AG08396 (cell line): ENCODE measurements at places on chromosomes 12 and 14.
A peak's percentile ranks its signal among the peaks of the same experiment; 100 is the strongest.

DNA sequence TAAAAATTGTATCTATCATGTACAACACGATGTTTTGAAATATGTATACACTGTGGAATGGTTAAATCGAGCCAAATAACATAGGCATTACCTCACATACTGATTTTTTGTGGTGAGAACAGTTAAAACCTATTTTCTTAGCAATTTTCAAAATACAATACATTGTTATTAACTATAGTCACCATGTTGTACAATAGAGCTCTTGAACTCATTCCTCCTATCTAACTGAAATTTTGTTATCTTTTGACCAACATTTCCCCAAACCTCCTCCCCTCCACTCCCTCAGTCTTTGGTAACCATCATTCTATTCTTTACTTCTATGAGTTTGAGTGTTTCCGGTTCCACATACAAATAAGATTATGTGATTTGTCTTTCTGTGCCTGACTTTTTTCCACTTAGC is 6.8 kb upstream of the SLC38A2 start:
- no peak for DNase-seq

- no peak for DNase-seq
Observed at GRCh38 chr12:3149515-3150307, 72.5 kb downstream of the TSPAN9 start.

DNA sequence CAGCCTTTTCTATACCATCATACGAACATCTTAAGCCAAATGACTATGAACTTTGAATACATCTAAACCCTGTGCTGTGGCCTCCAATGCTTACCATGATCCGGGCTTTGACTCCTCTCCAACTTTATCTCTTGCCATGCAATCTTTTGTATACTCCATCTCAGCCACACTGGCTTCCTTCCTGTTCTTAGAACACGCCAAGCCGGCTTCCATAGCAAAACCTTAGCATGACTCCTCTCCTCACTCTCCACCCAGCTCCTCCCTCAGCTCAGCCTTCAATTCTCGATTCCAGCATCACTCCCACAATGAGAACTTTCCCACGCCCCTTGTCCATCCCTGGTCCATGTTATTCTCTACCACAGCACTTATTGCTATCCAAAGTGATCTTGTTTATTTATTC is 228.3 kb downstream of the NTF3 start:
- no peak for DNase-seq

GRCh38 chr14:73289729-73290128 is 52.4 kb downstream of the PAPLN start:
- no peak for DNase-seq

DNA sequence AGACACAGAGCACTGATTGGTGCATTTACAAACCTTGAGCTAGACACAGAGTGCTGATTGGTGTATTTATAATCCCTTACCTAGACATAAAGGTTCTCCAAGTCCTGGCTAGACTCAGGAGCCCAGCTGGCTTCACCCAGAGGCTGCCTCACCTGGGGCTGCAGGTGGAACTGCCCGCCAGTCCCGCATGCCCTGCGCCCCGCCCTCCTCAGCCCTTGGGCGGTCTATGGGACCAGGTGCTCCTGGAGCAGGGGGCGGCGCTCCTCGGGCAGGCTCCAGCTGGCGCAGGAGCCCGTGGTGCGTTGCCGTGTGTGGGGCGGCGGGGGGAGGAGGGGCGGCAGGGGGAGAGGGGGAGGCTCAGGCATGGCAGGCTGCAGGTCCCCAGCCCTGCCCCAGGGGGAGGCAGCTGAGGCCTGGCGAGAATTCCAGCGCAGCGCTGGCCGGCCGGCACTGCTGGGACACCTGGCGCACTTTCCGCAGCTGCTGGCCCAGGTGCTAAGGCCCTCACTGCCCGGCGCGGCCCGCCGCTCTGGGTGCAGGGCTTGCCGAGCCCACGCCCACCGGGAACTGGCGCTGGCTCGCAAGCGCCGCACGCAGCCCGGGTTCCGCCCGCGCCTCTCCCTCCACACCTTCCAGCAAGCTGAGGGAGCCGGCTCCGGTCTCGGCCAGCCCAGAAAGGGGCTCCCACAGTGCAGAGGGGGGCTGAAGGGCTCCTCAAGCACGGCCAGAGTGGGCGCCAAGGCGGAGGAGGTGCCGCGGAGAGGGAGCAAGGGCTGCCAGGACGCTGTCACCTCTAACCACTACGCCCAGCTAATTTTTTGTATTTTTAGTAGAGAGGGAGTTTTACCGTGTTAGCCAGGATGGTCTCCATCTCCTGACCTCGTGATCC is 3.1 kb upstream of the SLCO1B3 start:
- no peak for DNase-seq

GRCh38 chr12:73274976-73275375 is 1002.8 kb downstream of the TRHDE start:
- no peak for DNase-seq

- DNase-seq, result peak; percentile 26
Observed at GRCh38 chr12:32549675-32550079, 129.4 kb upstream of the DNM1L start.

DNA sequence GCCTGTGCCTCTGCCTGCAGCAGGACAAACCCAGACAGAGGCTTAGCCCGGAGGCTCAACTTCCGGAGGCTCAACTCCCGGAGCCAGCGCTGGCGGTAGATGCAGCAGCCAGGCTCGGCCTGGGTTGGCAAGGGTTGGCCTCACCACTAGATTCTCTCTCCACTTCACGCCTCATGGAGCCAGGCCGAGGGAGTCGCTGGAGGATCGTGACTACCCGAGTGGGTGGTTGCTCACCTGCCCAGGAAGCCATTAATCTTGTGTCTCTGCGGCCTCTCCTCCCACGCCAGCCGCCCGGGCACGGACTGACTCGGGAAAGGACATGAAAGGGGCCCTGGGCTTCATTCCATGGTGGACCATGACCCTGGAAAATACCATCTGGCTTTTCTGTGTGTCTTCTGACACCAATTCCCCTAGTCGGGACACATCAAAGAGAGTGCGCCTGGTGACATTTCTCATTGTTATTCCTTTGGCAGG is 20.8 kb downstream of the ESRRB start:
- no peak for DNase-seq

GRCh38 chr12:114735011-114735410 is 51.0 kb upstream of the TBX3 start:
- DNase-seq, result no peak

DNA sequence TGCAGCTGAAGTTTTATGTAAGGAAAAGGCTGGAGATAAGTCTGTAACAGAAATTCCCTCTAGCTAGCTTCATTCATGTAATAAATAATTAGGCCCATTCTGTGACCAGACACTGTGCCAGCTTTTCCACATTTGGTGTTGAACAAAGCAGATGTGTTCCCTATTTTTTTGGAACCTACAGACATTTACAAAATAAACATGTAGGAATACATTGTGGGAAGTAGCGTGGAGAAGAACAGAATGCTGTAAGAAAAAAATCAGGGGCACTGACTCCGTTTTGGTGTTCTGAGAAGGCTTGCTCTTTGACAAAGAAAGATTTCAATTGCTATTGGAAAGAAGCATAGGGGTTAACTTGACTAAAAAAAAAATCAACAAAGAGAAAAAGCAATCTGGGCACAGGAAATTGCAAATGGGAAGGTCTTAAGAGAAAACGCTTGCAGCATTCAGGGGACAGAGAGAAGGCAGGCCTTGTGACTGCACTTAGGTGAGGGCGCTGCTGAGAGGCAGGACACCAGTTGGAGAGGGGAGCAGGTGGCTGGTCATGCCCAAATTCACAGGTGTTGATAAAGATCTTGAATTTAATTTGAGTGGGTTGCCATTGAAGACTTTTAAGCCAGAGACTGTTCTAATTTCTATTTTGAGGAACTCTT is 4.0 kb downstream of the FAR2 start:
- no peak for DNase-seq

GRCh38 chr12:105876396-105876927 is 262.3 kb downstream of the NUAK1 start:
- DNase-seq, result no peak

- DNase-seq, result no peak
Observed at GRCh38 chr12:51075390-51075789, 8.0 kb downstream of the CSRNP2 start.

GRCh38 chr14:106460916-106461315 is 934.5 kb downstream of the TMEM121 start:
- DNase-seq, result no peak

DNA sequence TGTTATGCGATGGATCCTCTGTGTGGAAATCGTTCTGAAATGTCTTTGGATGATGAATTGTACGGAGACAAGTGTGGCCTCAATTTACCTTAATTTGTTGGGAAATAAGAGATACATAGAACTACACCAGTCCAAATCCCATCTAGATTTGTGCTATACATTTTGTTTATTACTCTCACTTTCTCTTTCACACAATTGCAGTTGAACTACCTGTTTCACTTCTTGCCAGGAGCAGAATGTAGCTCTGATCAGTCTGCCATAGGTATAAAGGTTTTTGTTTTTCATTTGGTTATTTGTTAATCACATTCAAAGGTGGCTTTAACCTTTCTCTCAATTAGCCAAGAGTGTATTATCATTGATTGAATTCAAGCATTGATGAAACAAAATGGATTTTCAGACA is 268.2 kb downstream of the SNAPC1 start:
- no peak for DNase-seq

DNA sequence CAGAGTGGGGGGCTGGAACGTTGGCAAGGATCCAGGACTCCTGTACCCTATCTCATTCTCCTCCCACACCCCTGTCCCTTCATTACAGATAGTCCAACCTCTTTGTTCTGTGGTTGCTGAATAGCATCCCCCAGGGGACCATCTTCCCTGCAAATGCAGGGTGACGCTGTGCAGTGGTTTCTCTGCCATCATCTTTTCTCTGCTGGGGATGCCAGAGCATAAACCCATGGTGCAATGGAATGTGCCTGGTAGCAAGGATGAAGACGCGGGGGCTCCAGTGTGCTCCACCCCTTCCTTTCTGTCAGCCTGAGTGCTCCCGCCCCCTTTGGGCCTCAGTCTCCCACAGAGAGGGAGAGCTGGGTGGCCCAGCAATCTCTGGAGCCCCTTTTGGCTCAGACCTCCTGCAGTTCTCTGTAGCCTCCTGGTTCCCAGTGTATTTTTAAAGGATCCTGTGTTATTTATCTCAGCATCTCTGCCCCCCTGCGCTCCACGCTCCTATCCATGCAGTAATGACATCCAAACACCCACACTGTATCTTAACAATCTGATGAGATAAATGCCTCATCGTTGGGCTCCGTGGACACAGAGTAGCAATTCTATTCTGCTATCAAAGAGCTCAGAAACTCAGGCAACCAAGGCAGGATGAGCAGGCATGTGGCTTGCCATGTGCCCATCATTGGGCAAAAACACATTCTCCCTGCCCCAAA is 212.8 kb downstream of the CACNA1C start:
- no peak for DNase-seq

DNA sequence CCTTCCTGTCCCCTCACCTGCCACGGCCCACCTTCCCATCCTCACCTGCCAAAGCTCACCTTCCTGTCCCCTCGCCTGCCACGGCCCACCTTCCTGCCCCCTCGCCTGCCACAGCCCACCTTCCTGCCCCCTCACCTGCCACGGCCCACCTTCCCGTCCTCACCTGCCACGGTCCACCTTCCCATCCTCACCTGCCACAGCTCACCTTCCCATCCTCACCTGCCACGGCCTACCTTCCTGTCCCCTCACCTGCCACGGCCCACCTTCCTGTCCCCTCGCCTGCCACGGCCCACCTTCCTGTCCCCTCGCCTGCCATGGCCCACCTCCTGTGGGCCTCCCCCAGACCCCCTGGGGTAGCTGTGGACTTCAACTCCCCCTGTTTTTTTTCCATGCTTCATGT is 48.8 kb upstream of the GPR68 start:
- no peak for DNase-seq

DNA sequence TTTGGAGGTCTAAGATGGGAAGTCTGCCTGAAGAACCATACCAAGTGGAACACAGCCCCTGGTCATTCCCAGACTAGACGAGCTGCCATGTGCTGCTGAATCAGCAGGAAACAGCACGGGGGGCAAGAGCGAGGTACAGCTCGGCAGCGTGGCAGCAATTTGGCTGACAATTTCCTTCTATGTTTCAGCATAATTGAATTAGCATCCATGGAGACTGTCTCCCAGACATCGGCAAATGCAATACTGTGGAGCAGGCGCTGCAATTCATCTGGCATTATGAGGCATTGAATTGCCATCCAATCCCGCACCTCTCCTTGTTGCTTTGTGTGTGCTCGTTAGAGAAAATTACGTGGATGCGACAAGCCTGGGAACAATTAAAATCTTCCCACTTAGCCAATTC is 46.0 kb upstream of the CCDC60 start:
- no peak for DNase-seq

GRCh38 chr14:106174206-106174605 is 647.8 kb downstream of the TMEM121 start:
- DNase-seq, result no peak

GRCh38 chr12:26499979-26500640 is 304.7 kb downstream of the SSPN start:
- no peak for DNase-seq

DNA sequence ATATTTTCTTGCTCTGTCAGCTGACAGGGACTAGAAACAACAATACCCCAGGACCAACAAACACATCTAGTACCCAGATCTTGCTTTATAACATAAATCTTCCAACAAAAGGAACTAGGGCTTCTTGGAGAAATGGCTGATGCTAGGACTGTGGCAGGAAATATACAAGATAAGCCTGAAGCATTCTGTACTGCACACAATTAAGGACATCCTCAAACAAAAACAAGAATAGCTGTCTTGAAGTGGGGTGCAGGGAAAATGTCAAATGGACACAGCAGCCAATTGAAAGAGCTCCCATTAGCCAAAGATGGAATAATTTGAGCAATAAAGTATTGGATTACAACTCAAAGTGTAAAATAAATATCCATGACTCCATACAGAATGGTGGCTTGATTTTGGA is 50.0 kb downstream of the LGMN start:
- no peak for DNase-seq

DNA sequence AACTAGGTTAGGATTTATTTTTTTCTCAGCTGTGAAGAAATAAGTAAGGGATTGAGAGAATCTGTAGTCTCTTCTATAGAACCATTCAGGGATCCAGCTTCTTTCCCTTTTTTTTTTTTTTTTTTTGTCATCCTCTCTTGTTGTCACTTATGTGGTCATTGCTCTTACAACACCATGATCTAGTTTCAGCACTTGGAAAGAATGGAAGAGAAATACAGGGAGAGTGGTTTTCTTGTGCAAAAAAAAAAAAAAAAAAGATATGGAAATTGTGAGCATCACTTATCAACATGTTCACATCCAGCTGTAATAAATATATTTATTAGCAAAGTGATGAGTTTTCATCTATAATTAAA is 599.3 kb downstream of the SLC6A15 start:
- DNase-seq, result no peak

DNA sequence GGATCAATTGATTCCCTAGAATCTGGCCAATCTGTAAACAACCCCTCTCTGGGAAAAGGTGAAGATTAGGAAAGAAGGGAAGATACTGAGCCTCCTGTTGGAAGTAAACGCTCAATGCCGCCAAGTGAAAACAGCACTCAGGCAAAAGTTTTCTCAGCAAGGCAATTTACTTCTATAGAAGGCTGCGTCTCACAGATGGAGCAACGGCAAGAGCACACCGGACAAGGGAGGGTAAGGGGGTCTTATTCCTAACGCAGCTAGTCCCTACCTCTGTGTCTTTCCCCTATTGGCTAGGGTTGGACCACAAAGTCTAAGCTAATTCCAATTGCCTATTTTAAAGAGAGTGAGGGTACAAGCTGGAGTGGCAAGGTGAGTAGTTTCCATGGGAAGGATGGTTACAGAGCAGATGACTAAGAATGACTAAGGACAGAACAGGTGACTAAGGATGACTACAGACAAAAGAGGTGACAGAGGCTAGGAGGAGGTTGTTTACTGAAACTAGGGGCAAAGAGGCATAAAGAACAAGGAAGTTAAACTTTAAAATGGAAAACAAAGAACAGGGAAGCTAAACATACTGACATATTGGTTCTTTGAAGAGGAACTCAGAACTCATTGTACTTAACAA is 5.6 kb upstream of the TTC9 start:
- no peak for DNase-seq
